ENCODE measurements at places on chromosomes 1 and 21.

- no peak for DNase-seq
These were observed 155.8 kb downstream of the TRIM33 start for GRCh38 chr1:114355240-114355639.

DNA sequence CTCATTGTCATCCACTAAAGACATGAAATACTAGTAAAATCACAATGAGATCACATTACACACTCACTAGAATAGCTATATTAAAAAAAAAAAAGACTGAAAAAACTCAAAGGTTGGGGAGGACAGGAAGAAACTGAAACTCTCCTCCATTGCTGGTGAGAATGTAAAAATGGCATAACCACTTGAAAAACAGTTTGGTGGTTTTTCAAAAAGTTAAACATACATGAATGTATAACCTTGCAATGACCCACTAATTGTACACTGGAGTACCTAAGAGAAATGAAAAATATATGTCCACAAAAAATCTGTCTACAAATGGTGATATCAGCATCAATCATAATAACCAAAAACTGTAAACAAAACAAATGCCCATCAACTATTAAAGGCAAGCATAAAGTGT, 44.0 kb downstream of the NRIP1 start:
- no peak for DNase-seq

DNA sequence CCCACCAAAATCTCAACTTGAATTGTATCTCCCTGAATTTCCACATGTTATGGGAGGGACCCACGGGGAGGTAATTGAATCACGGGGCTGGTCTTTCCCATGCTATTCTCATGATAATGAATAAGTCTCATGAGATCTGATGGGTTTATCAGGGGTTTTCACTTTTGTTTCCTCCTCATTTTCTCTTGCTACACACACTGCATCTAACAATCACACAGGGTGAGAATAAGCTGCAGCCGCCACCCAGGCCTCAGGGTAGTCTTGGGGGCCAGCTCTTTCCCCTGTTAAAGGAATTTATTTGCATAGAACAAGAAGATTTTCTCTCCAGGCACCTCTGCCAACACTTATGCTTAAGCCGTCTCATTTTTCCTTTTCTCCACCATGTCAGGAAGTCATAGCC, 26.0 kb upstream of the GBP6 start:
- DNase-seq: no peak

DNA sequence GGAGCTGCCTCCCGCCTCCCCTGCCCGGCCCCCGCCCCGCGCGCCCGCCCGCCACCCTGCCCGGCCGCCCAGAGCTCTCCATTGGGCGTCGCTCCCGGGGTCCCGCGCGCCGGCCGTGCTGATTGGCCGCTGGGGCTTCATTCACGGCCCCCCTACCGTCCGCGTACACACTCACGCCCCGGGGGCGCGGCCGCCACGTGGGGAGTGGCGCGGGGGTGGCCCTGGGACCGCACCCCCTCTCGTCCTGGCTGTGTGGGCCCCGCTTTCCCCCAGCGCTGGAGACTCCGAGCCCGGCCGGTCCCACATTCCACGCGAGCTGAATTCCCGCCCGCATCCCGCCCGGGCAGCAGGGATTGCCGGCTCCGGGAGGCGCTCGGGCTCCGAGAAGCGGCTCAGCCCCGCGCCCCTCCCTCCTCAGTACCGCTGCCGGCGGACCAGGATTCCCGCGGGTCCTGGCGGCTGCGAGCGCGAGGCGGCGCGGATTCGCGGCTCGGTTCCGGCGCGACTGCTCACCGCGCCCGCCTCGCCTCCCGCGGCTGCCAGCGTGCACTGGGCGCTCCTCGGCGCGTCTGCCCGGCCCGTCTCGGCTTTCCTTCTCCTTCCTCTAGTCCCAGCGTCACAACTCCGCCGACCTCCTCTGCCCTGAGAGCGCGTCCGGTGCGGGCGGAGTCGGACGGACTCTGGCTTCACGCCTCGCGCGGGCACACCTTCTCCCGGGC, 450 bp upstream of the POU3F1 start:
- DNase-seq: no peak

GRCh38 chr1:221765527-221765926, 23.6 kb upstream of the DUSP10 start:
- DNase-seq: no peak

GRCh38 chr1:117656202-117656641, 50.4 kb downstream of the TENT5C start:
- no peak for DNase-seq

DNA sequence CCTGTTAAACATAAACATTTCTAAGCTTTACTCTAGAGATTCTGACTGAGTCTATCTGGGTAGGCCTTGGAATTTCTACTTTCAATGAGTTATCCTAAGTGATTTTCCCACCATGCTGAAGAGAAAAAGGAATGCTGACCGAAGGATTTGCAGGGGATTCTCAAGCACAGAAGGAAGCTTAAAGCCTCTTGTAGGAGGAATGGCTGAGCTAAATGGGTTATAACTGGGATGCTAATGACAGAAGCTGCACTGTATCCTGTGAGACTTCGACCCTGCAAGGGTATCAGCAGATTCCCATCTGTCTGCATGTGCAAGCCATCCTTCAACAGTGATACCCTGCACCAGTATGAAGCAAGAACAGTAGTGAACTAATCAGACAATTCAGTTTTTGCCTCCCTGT, 35.4 kb downstream of the SLC35D1 start:
- no peak for DNase-seq

DNA sequence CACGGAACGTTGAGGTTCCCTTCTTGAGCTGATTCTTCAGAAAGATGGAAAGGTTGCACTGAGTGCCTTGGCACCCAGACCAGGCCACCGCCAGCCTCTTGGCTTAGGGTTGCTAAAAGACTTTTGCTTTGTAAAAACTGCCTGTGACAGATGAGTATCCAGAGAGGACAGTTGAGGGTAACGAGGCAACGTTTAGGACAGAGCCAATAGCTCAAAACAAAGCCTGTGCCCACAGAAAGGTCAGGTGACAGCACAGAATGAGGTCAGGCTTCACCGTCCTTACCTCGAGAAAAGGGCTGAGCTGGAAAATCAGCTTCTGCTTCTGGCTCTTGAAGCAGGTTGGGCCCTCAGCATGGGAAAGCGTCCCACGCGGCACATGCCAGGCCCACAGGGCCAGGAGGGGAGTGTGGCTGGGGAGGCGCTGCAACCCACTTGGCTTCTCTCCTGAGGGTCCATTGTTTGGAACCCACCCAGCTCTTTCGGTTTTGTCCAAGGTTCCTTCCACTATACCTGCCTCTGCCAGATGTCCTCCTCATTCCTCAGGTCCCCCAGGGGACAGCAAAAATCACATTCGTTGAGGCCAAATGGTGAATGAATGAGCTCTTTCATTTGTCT, 55.5 kb downstream of the SCCPDH start:
- DNase-seq: no peak

DNA sequence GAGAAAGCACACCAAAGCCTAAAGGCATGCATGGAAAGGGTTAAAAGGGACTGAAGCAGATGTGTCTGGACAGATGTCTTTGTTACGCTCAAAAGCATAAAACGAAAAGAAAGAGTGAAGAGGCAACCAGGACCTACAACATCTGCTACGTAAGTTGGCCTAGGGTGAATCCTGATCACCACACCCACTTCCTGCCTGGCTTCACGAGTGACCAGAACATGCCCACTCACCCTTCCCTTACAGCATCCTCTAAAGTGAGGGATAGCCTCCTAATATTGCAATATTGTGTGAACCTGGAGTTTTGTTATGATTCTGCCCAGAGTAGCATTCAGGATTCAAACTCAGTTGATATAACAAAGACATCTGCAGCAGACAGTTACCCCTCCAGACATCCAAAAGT, 10.6 kb upstream of the OLIG2 start:
- DNase-seq: no peak

- no peak for DNase-seq
These were observed 51.8 kb downstream of the ADARB1 start for GRCh38 chr21:45126204-45126626.

GRCh38 chr1:240914506-240914905, 302.6 kb upstream of the GREM2 start:
- no peak for DNase-seq

DNA sequence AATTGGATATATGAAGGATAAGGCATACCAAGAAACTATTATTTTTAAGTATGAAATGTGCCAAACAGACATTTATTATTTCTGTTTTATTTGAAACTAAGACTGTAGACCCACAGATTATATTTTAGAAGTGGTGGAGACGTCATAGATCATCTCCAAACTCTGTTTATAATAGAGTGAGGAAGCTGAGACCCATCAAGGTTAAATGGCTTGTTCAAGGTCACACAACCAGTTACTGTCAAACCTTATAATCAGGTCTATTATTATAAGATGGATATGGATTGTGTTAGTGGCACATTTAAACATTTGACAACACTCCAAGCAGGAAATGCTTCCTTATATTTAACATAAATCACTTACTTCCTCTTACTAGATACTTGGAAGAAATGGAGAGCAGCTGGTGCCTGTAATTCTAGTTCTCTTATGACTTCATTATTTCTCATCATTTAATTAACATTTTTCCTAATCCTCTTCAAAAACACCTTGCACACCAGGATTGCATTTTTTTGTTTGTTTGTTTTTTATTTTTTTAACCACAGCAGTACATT, 117.0 kb downstream of the NEK7 start:
- DNase-seq: peak; percentile 4

- no peak for DNase-seq
These were observed 142.8 kb downstream of the ETS2 start for GRCh38 chr21:38948377-38949069.

DNA sequence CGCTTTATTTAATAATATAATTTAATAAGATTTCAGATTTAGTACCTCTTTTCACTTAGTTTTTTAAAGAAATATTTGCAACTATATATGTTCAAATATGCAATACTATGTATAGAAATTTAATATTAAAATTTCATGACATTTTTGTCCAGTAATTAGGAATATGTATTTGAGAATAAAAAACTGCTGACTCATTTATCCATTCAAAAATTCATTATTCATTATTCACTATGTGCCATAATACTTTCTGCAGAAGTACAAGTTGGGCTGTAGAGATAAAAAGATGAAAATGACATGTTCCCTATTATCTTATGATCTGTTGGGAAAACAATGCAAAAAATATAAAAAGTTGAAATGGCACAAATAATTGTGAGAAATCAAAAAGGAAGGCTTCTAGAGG, 3.4 kb upstream of the C1orf53 start:
- DNase-seq: no peak

DNA sequence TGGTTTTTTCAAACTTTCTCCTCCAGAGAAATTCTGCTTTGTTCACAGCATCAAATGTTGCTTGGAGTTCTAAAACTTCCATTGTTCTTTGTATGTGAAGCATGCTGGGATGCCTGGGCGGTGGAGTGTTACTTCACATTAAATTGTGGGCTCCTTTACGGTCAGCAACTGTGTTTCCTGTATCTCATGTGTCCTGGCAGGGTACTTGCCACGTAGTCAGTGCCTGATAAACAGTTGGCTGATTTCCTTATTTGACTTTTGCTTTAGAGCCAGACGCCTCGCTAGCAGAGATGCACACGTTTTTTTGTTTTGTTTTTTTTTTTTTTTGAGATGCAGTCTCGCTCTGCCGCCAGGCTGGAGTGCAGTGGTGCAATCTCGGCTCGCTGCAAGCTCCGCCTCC, 96.7 kb downstream of the UCK2 start:
- DNase-seq: no peak

DNA sequence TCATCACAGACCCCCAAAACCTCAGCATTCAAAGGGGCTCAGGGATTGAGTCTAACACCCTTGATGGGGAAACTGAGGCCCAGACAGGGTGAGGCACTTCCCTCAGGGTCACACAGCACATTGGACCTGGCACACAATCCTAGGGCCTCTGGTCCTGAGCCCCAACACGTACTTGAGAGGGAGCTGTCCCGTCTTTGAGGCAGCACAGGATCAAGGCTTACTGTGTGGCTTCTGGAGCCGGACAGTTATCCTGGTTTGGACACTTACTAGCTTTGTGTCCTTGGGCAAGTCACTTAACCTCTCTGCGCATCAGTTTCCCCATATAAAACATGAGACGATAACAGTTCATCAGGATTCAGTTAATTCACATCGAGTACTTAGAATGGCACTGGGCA, 26.5 kb downstream of the RUNX3 start:
- no peak for DNase-seq

- no peak for DNase-seq
These were observed 2.4 kb downstream of the RAB7B start for GRCh38 chr1:206000641-206001339.

DNA sequence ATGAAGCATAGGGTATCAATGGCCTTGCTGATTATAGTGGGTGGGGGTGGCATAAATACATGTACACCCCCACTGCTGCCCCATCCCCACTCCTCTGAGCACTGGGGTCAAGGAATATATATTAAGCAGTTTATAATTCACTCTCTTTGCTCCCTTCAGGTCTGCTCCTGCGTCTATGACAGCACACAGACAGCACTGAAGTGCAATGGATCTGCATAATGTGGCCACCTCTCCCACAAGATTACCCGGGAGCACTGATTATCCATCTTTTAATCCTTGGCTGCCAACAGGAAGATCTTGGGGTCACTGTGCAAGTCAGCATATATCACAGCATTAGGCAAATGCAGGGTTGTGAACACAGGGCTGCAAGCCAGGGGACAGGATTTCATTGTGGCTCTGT, 19.3 kb downstream of the RXRG start:
- DNase-seq: no peak

DNA sequence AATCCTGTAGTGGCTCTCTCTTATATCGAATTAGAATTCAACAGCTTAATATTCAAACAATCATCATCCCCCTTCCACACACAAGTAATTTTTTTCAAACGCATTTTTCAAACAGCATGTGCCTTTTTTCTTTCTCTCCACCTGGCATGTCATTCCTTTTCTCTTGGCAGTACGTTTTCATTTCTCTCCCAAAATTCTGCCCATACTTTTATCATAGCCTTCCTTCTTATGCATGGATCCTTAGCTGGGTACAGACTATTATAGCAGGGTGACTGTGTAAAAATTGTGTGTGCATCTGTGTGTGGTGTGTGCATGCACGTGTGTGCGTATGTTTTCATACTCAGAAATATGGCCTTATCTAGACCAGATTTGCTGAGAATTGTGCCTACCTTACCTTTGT, 184.3 kb downstream of the ZC3H11B start:
- no peak for DNase-seq

- DNase-seq: no peak
These were observed 46.3 kb upstream of the ATP1B1 start for GRCh38 chr1:169060043-169060722.

GRCh38 chr21:36163750-36164741, 7.4 kb downstream of the DOP1B start:
- no peak for DNase-seq

- DNase-seq: no peak
These were observed 111.1 kb upstream of the SGIP1 start for GRCh38 chr1:66422804-66423203.
